ENCODE measurements at places on chromosomes 7 and 10.

GRCh38 chr7:108201766-108202165 lies 71.6 kb upstream of the LAMB4 start:
- DNase-seq, result no peak

- DNase-seq, result no peak
These were observed 35.3 kb upstream of the AGK start for GRCh38 chr7:141515941-141516340.

GRCh38 chr7:140284062-140284461 lies 107.3 kb upstream of the KDM7A start:
- DNase-seq, result no peak

GRCh38 chr7:70698219-70698832 lies 433.6 kb upstream of the GALNT17 start:
- DNase-seq, result peak; percentile 80

DNA sequence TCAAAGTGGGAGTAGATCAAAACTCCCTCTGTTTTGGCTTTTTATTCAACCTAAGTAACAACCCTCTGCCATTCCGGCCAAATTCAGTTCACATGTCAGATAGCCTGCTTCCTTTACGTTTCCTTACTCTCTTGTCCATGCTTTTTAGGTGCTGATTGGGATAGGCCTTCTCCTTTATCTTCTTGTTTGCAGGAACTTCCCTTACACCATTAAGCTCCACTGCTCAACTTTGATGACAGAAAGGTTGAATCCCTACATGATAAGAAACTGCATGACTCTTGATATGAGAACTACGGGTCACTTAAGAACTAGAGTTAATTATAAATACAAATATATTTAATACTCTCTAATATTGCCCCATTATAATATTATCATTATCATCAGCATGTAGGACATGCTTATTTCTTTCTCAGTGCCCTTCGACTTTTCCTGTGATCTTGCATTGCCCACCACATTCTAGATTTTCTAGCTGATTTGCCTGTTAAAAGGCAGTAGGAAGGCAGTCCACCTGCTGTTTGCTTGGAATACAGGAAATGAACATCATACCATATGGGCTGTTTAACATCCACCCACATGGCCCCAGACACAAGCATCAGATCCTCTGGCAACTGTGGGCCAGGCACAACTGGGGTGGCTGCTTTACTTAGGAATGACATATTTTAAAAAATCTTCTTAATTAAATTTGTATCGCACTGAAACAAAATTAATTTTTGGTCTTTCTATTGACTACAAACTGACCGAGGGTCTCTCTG lies 59.7 kb upstream of the CCDC6 start:
- no peak for DNase-seq

- DNase-seq, result no peak
These were observed 127.0 kb downstream of the SRPK2 start for GRCh38 chr7:105261689-105262088.

DNA sequence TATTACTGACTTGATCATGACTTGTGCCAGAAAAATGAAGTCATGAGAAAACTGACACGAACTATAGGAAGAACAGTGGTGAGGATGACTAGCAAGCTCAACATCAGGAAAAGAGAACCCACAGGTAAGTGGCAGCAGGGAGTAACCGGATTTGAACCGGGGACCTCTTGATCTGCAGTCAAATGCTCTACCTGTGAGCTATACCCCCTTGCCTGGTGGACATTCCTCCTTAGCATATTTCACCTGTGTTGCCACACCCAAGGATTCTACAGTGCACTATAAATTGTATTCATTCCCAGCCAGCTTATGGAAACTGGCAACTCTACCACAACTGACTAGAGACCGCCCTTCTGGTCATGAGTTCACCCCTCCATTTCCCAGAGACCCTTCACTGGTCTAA lies 97.5 kb upstream of the ZNF746 start:
- no peak for DNase-seq

GRCh38 chr7:131889572-131890150 lies 333.2 kb upstream of the PODXL start:
- no peak for DNase-seq

DNA sequence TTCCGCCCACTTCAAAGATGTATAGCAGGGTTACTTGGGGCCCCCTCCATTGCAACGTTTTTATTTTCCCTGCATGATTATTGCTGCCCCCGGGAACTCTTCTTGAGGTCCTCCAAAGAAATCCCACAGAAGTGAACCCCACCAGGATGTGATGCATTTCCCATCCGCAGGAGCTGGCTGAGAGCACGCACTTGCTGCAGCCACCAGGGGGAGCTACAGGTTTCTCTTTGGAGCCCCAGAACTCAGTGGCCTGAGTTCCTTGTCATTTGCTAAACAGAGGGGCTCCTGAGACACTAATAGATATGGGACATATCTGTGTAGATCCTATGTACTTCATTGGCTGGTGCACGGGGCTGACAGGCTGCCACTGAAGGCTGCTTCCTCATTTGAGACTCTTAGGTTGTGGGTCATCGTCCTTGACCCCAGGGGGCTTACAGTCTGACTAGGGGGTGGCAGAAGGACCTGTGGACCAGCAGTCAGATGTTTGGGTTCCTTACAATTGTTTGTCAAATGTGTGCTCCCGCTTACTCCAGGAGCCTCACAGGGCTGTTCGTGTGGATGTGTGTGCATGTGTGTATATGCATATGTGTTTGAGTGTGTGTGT lies 52.3 kb upstream of the ENO4 start:
- peak; percentile 44 for DNase-seq

- DNase-seq, result no peak
These were observed 586.1 kb downstream of the SDK1 start for GRCh38 chr7:3887096-3887690.

DNA sequence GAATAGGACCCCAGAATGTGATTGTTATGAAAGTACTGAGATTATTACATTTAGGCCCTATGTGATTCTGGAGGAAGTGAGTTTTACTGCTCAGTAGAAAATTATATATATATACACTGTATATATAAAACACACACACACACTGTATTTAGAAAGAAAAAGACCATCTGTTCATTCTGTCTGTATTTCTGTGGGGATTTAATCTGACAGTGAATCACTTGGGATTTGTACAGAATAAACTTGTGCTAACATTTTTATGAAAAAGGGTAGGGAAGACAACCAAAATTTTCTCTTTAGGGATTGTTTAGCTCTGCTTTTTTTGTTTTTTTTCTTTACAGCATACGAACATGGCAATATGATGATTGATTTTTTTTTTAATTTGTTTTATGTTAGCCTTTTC lies 142.7 kb downstream of the EXOC4 start:
- no peak for DNase-seq

- DNase-seq, result no peak
These were observed 8.4 kb upstream of the PURB start for GRCh38 chr7:44893710-44894234.

DNA sequence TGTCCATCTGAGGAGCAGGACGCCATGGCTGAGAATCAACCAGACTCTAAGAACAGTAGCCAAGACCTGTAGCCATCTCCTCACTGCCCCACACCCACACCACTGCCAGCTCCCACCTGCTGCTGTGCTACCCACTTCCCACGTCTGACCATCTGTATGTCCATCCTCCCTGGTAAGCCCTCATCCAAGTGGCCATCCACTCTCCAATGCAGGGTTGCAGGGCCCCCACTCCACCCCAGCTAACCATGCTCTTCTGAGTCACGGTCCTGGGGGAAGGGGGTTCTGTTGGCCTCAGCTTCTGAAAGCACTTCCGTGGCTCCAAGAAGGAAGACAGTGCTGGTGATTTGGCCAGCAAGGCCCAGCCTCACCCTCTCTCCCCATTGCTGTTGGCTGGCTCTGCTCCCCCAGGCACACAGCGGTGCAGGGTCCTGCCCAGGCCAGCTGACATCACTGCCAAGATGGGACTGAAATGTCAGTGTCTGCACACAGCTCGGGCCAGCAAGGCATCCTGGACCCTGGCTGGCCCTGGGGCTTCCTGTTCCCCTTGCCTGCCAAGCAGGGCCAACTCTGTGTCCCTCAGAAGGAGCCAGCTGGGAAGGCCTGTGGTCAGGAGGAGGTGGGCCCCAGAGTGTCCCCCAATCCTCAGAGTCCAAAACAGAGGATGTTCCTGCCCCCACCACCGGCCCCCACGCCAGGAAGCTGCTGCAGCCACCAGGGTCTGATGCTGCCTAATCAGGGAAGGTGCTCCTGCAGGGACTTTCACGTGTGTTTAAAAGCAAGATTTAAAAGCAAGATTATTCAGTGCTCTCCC lies 17.5 kb downstream of the RASGEF1A start:
- DNase-seq, result no peak

- DNase-seq, result no peak
These were observed 49.2 kb downstream of the GALNT11 start for GRCh38 chr7:152074673-152075072.

GRCh38 chr7:53358269-53358668 lies 322.8 kb downstream of the POM121L12 start:
- DNase-seq, result no peak

- DNase-seq, result no peak
These were observed 387.2 kb downstream of the CNTNAP2 start for GRCh38 chr7:146503844-146504243.

DNA sequence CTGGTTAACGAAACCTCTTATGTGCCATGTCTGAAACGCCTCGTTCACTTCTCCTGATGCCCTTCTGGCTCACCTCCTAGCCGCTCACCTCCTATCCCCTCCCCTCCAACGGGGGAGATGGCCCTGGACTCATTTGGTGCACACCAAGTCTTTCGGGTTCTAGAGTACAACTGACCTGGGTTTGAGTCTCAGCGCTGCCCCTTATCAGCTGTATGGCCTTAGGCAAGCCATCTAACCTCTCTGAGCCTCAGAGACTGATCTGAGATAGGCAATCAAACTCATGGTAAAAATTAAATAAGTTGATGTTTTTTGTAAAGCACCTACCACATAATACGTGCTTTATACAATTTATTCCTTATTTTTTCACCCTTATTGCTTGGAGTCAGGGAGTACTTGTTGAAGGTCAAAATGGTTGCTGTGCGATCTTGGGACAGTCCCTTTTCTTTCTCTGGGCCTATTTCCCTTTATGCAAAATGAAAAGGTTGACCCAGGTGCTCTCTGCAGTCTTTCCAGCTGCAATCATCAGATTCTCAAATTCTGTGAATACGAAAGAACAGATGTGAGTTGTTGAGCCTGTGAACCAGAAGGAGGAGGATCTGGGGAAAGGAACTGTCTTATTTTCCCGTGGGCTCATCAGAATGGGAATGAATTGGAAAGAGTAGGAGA lies 31.2 kb upstream of the PLEKHA1 start:
- no peak for DNase-seq

DNA sequence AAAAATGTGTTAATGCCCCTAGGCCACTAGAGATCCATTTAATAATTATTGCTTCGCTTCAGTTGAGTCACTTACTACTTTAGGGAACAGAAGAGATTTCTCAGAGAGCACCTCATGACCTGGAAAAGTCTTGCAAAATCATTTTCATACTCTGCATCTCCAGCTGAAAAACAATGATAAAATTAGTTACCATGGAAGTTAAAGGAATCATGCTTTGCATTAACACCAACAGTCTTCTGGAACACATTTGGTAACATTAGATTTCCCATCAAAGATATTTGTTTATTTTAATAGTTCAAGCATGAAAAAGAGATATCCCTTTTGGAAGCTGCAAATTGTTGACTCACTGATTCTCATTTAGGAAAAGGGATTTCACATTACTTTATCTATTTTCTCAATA lies 1.8 kb upstream of the STEAP2 start:
- DNase-seq, result no peak

GRCh38 chr7:158676906-158677305 lies 27.7 kb downstream of the NCAPG2 start:
- DNase-seq, result no peak

DNA sequence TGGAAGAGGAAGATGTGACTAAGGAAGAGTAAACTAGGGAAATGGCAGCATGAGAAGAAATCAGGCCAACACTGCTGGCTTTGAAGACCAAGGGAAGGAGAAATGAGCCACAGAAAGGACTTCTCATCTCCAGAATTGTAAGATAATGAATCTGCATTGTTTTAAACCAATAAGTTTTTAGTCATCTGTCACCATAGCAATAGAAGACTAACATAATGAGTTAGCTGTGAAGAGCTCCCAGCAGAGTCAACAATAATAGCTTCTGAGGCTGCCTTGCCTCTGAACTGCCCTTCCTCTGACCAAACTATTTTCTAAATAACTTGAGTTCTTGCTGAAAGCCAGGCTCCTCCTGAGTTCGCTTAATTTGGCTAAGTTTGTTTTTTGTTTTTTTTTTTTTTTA lies 103.6 kb downstream of the CACNA2D1 start:
- DNase-seq, result no peak

DNA sequence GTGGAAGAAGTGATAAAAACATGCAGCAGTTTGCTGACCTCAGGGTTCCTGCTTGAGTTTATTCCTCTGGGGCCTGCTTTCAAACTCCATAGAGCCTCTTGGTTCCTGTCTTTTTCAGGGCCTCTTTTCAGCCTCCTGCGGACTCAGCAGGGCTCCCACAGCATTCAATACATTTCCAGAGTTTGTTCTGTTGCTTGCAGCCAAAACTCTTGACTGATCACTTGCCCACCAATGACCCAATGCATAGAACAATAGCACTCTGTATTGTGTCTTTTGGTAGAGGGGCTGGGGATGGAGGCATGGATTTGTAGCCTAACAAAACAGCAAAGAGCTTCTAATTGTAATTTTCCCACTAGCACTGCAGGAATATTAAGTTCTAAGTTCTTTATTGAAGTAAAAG lies 50.8 kb upstream of the CREB5 start:
- no peak for DNase-seq

- no peak for DNase-seq
These were observed 22.8 kb downstream of the HEPACAM2 start for GRCh38 chr7:93203496-93203895.

GRCh38 chr10:23046027-23046426 lies 49.4 kb upstream of the MSRB2 start:
- DNase-seq, result no peak

GRCh38 chr10:130707389-130707979 lies 571.3 kb downstream of the GLRX3 start:
- no peak for DNase-seq

- no peak for DNase-seq
These were observed 23.0 kb upstream of the KLF6 start for GRCh38 chr10:3807928-3808496.

DNA sequence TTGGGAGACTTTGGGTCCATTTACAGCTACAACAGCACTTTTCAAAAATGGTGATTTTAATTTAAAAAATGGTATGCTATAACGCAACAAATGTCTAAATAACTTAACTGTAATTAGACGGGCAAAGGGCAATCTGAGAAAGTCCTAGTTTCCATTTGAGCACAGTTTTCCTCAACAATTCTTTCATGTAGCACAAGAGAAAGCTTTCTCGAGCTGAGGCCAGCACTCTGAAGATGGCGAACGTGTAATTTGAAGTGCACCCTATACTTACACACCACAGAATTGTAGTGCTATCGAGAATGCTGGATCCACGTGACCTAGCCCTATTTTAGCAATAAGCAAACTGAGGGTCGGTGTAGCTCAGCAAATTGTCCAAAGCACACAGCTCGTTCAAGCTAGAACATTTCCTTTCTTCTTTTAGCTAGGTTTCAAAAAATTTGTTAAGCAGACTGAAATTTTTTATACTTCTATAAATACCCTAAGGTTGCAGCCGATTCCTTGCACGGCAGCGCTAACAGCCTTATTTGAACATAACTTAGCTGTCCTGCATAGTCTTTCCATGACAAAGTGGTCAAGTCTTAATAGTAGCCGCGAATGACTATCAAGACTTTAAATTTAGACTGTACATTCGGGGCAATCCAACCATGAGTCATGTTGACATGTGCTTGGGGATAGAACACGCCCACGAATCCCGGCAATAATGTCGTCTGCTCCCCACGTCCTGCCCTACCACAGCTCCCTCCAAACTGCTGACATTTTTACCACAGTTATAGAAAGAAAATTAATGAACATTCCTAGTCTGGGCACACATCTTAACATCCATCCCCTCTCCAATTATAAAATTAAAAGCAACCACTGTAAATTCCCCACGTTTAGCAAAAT lies 10.0 kb downstream of the KLF6 start:
- no peak for DNase-seq

GRCh38 chr7:81744389-81744788 lies 25.5 kb downstream of the HGF start:
- DNase-seq, result no peak

All from hippocampal formation (tissue), 2 donors.